ENCODE measurements at places on chromosomes 12 and 14. TPM values are rescaled to one million over a fixed set of nuclear protein-coding genes. Genes with fewer than 3 reads are reported as not detected.

DNA sequence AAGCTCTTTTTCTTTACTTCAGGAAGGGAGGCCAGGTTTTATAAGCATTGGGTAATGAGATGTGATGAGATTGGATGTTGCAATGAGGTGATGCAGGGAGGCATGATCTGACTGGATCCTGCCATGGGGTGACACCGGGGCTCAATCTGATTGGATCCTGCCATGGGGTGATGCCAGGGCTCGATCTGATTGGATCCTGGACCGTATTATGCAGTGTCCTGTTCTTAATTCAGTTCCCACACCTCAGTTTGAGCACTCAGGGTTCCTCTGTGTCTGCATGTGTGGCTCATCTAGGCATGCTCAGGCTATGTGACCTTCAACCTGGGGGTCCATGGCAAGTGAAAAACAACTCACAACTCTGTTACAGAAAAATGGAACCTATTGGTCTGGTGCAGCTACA lies 166.4 kb downstream of the SLC15A4 start:
- no peak for DNase-seq

- DNase-seq = no peak
These were observed 616.3 kb downstream of the LRFN5 start for GRCh38 chr14:42222924-42223471.

GRCh38 chr14:24382064-24382371 lies 14.0 kb downstream of the NFATC4 start:
- DNase-seq = no peak

DNA sequence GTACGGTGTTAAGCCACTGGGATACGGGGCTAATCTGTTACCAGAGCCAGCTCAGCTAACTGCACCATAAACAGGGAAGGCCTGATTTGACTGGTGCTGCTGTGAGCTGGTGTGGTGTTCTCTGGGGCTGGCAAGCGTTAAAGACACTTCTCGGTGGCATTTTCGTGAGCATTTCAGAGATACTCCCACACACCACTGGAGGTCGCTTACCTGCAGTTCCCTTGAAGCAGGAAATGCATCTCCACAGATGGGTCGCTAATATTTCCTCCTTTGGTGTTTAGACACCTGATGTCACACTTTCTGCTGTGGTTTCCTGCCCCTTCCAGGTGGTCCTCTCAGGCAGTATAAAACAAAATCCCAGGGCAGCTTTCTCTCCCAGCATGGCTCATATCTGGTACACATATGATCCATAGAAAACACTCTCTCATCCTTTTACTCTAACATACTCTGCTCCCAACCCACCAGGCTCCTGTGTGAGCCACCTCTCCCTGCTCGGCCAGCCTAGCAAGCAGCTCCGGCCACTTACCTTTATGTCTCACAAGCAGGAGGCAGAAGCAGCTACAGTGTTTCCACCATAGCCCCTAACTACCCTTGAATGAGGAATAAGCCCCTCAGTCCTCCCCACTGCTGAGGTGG lies 129.9 kb upstream of the GRIN2B start:
- peak; percentile 33 for DNase-seq

- DNase-seq = no peak
These were observed 58.8 kb downstream of the STON2 start for GRCh38 chr14:81341370-81341769.

DNA sequence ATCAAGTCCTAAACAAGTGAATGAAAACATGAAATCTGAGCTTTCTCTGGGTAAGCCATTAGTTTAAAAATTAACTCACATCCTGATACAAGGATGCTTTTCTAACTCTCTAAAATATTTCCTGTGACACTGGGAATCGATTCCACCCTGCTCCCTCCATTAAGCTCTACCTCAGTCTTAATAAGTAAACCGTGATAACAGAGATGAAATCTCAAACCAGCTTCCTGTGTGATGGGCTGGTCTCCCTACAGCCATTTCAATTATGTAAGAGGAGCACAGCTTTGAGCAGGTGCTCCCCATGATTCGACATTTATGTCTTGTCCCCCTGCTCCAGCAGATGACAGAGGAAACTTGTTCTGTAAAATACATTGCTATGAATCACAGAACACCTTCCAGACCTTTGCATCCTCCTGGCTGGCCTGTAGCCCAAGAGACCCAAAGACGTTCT lies 59.0 kb downstream of the GAS2L3 start:
- no peak for DNase-seq

DNA sequence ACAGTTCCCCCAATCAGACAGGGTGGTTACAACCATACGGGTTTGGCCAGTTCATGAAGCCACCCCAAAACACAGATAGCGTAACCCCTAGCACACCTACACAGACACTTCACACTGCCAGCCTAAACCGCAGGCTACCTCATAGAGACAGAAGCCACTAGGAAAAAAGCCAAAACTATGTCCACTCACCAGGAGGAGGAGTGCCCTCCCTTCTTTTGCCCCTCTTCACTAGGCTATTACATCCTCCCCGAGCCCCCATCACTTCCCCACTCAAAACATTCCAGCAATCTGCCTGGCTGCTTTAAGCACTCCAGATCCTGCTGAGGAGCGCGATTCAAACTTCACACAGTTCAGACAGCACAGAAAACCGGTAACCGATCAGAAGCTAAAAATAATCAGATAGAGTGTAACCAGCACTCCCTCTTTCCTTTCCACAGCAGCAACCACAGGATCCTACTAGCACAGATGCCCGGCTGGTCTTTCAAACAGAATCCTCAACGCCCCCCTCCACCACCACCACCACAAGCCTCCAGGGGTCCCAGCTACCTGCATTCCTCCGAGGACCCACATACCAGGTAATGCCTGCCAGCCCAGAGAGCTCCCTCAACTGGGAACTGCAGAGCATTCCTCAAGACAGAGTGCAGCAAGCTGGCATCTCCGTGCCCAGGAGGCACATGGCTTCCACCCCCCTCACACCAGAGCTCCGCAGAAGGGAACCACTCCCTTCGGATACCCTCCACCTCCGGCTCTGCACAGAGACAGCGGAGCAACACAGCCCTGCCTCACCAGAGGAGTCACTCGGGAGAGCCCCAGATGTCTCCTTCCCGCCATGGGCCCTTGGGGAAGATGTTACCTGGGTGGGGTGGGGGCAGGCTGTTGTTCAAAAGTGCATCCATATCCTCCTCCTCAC lies 1.5 kb downstream of the CHD4 start:
- peak; percentile 56 for DNase-seq

DNA sequence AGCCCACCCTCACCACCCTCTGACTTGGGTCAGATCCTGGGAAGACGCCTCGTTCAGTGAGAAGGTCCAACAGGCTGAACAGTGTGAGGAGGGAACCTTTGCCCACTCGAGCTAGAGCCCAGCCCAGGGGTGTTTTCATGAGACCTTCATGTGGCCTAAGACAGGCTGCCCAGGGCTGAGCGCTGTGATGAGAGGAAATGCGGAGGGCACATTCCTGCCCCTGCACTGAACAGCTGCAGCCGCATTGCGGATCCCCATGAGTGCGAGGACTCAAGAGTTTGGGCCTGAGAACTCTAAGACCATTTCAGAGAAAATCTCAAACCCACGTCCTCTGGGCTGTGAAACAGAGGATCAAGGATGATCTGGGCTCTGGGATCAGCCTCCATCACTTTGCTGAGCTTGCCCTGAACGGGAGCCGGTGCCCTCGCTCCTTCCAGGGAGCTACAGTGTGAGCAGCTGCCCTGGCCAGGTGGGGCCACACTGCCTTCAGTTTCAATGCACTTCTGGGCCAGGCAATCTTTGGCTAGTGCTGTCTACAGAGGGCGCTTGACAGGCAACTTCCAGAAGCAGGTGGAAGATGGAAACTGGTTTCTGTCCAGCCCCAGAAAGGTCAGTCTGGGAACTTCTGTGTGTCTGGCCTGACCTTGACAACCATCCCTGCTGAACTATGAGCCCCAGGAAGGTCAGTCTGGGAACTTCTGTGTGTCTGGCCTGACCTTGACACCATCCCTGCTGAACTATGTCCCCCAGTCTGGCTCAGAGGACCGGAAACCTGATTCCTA lies 43.5 kb upstream of the P2RX7 start:
- DNase-seq = no peak

DNA sequence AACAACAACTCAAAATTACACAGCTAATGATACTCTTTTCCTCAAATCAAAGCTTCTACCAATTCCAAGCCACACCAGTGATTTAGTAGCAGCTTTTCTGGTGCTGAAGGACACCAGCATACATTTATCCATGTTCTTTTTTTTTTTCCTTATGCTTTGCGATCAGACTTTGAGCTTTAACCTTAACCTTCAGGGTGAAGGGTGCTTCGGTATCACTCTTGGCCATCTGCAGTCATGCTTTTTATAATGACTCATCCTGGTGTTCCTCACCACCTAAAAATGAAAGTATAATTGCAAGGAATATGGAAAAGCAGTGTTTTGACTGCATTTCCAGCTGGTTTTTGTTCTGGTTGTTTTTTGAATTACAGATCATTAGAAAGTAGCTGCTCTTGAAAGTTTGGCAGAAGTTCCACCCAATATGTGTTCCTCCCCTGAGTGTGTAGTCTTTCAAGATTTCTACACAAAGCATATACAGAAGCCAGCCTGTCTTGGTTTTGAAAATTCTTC lies 1.3 kb upstream of the SLC41A2 start:
- no peak for DNase-seq

DNA sequence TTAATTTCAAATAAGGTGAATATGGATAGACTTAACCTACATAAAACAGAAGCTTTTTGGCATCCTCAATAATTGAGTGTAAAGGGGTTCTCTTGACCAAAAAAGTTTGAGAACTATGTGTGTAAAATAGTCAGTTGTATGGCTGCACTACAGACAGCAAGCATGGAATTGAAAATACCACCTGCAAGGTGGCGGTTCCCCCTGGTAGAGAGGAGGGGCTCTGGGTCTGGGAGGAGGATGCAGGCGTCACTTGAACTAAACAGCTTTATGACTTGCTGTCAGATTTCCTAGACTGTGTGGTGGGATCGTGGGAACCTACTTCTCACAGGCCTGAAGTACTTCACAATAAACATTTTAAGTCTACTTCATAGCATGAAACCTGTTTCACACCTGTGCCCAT lies 6.3 kb downstream of the EVL start:
- no peak for DNase-seq

DNA sequence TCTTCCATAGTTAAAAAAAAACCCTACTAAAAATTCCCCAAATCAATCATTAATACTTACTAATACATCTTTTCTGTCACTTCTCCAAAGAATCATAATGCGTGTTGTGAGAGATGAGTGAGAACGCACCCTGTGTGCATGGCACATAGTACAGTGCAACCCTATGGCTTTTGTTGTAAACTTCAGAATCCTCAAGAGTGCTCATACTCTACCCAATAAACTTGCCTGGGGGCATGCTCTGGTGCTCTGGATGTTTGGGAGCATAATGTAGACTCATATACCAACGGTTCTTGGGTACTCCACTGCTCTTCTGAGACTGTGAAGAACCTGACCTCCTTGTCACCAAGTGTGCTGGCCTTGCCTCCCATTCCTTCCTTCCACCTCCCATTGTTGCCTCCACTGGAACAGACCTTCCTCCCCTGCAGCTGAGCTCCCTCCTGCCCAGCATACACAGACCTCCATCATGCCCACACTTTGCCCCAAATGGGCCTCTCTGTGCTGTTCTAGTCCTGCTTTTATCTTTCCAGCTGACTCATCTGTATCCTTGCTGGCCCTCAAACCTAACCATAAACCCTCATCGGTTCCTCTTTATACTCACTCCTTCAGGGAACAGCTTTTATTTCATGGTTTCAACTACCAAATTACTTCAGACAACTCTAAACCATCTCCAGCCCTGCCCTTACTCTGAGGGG lies 8.9 kb downstream of the DCP1B start:
- no peak for DNase-seq

DNA sequence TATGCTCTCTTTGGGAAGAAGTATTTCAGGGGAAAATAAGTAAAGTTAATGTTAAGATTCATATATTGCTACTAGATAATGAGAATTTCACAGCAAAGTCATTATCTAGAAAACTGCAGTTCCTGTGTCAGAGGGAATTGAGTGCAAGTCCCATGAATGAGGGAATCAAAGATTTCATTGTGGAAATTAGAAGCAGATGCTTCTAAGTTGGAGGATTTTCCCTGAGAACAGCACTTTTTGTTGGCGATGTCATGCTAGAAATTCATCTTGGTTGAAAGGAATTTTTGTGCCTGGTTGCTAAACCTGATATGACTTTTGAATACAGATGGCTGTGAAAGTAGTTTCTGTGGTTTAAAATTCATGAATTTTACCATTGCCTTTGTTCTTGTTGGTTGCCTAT lies 25.6 kb downstream of the FRMD6 start:
- DNase-seq = no peak

CCDC184 gene
- total RNA-seq = 1.5 TPM

TSPAN19 gene
- total RNA-seq = not detected

PTPN6 gene
- 354 TPM for total RNA-seq

MAP1LC3B2 gene
- total RNA-seq = 1.3 TPM

RTN1 gene
- total RNA-seq = not detected

GLT1D1 gene
- total RNA-seq = not detected

CCDC196 gene
- total RNA-seq = not detected

LPAR5 gene
- 16.8 TPM for total RNA-seq
